ENCODE measurements at places on chromosomes 12 and 14.

DNA sequence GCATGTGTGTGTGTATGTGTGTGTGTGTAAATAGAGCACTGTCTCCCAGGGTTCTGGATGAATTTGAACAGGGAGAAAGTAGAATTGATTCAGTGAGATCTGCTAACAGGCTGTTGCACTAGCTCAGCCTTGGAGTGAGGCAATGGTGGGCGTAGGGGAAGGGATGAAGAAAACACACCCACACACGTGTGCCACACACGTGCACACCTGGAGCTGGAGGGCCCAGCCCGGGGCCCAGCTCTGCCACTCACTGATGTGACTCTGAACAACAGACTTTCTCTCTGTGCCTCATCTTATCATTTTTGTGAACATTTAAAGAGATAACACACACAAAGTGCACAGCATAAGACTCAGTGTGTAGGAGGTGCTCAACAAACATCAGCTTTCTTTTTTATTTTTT lies 4.2 kb downstream of the ACACB start:
- DNase-seq = no peak

DNA sequence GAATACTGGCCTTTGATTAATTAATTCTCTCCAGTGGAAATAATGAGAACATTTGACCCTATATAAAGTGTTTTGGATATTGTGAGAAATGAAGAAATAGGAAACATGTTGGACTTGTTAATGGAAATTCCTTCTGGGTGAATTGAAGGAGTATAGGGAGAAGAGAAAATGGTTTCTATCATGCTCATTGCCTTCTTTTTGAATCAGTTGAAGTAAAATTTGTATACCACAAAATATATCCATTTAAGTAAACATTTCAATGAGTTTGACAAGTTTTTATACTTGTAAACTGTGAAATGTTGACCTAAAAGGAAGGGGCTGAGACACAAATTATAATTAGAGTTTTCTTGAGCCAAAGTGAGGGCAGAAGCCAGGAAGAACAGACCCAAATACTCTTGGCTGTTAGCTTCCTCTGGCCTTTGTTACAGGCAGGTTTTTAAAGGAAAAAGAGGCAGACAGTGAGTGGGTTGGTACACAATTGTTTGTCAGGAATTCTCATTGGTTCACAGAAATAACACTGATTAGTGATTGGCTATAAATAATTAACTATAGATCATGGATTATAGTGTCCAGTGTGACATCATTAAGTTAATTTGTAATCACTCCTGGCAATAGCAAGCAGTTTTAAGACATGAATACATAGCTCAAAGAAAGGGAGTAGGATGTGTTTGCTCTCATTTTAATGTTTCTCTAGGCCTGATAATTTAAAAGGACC lies 826 bp downstream of the ZNF705A start:
- peak; percentile 1 for DNase-seq

DNA sequence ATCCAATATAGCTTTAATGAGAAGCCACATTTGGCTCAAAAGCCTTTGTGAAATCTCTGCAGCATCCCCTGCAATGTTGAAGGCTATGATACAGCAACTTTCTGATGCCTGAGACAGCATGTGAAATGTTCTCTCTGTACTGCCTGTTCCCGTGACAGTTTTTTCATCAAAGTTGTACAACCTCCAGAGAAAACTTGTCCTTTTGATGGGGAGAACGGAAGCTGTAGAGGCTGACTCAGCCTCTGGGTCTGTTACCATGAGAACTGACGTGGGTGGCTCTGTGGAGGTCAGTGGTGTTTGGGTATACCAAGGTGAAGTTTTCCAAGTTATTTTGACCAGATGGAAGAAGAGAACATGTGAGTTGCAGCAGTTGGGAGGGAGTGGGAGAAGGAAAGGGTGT lies 17.0 kb downstream of the SLC4A8 start:
- peak; percentile 46 for DNase-seq

DNA sequence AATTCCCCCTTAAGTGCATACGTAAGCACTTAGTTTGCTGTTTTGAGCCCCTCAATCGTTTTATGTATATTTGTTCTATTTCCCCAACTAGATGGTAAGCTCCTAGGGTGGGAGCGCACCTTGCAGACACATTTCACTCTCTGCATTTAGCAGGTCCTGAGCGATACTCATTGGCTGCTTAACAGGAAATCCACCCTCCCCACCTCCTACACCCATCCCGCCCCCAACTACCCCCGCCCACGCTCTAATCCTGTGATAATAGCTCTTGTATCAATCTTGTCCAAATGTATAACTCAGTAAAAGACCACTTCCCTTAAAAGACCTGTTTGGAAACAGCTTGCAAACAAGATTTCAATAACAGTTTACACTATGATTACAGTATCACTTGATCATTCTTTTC lies 8.1 kb downstream of the LPAR5 start:
- DNase-seq = no peak

DNA sequence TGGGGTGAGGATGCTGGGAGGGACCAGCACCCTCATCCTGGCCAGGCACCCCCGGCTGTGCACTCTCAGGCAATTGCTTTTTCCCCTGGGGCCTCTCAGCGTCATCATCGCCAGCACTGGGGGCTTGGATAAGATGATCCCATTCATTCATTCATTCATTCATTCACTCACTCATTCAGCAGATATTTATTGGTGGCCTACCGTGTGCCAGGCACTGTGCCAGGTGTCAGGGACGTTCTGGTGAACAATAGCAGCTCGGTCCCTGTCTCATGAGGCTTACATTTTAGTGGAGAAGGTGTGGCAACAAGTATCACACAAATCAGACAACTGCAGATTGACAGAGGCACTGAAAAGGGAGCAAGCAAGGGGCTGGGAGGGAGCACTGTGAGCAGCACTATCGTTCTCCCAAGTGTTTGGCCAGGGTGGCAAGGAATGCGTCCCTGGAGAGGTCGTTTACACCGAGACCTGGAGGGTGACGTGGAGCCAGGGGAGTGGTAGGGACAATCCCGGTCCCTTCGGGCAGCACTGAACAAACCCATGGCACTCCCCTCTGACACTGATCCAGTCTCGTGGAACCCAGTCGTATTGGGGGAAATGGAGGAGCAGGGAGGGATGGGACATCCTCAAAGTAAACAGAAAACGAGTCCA lies 124.1 kb downstream of the PAPOLA start:
- no peak for DNase-seq

GRCh38 chr12:7434670-7435069 lies 9.3 kb downstream of the CD163L1 start:
- DNase-seq = no peak

DNA sequence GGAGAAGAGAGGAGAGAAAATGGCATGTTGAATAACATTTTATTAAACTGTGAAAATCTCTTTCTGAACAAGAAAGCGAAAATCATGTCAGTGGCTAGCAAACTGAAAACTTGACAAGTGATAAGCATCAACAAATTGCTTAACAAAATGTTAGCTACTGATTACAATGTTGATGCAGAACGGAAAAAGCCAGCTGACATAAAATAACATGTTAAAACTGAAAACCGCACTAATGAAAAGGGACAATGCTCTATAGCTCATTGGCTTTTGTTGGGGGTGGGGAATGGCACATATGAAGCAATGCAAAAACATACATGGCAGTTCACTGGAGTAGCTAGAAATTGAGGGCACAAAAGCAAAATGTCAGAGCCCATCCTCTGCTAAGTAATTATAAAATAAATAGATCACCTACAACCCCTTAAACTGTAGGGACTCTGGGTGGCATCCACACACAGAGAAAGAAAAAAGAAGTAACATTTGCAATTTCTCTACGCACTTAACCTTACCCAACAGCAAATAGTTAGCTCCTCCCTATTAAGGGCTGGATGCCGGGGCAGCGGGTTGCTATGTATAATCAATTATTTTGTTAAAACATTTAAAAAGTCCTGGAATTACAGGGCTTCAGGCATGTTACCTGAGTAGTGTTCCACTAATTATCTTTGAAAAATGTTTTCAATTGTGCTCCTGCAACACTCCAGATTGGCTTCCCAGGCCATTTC lies 129.2 kb upstream of the USP15 start:
- DNase-seq = no peak

DNA sequence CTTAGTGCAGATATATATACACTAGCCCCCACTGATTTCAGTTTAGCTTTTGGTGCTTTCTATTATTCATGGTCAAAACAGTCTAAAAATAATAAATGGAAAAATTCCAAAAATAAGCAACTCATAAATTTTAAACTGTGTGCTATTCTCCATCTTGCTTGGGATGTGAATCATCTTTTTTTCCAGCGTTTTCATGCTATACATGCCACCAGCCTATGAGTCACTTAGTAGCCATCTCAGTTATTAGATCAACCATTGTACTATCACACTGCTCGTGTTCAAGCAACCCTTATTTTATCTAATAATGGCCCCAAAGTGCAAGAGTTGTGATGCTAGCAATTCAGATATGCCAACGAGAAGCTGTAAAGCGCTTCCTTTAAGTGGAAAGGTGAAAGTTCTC lies 73.9 kb upstream of the KRR1 start:
- DNase-seq = peak; percentile 83

DNA sequence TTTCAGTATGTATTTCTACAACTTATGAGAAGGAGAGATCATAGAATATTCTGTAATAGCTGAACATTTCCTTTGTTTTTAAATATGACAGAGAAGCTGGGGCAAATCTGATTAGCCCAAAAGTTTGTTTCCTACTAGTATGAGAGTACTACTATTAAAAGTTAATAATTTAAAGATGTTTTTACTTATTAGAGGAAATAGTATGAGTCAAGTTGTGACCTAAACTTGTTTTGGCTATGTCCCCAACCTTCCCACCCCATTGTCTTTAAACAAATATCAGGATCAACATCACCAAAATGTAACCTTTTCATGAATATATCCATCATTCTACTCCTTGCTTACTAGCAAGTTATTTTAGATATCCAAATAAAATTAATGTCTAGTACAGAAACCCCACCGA lies 10.5 kb downstream of the GNPNAT1 start:
- DNase-seq = no peak

- peak; percentile 41 for DNase-seq
Measured at GRCh38 chr12:72141381-72141780, 130.8 kb upstream of the TRHDE start.

Data from A172 (cell line).